Panc1 (cell line): ENCODE measurements at places on chromosomes 5 and 9. TPM values are rescaled to one million over a fixed set of nuclear protein-coding genes. Genes with fewer than 3 reads are reported as not detected.

- H3K4me3 ChIP-seq, result peak overlapping the region; percentile 34
- H3K27me3 ChIP-seq, result peaks cover 45% of the 10 kb centered on the region
- 0 out of 2 replicates have a peak, but pooled peaks cover 2% of the 10 kb centered on the region for H3K4me1 ChIP-seq
Measured at GRCh38 chr5:167573370-167574127, 717.9 kb upstream of the WWC1 start.

SPATA31A3 gene
- total RNA-seq, result not detected

- H3K4me3 ChIP-seq, result no peak overlapping the region
- H3K4me1 ChIP-seq, result no peaks in the 10 kb centered on the region
- no peaks in the 10 kb centered on the region for H3K27me3 ChIP-seq
- no peak for DNase-seq
- no peak overlapping the region for H3K27ac ChIP-seq
Measured at GRCh38 chr9:35940458-35941407, 17.2 kb downstream of the OR2S2 start.

SLC22A4 gene
- 1.5 TPM for total RNA-seq

DBH gene
- not detected for total RNA-seq

PRRT1B gene
- total RNA-seq, result 1.1 TPM

GRCh38 chr9:122954253-122954691, 13.5 kb downstream of the RABGAP1 start:
- H3K27me3 ChIP-seq, result no peaks in the 10 kb centered on the region
- no peak overlapping the region for H3K4me3 ChIP-seq
- H3K36me3 ChIP-seq, result no peaks in the 10 kb centered on the region; the same call in 1 of the 2 replicates
- H3K4me1 ChIP-seq, result peaks cover 11% of the 10 kb centered on the region; the same call in 1 of the 2 replicates
- H3K27ac ChIP-seq, result peak overlapping the region; percentile 39; the same call in 1 of the 2 replicates

- no peaks in the 10 kb centered on the region for H3K36me3 ChIP-seq
- no peaks in the 10 kb centered on the region for H3K27me3 ChIP-seq
- H3K4me1 ChIP-seq, result no peaks in the 10 kb centered on the region
- no peak overlapping the region for H3K27ac ChIP-seq
Measured at GRCh38 chr5:169648725-169649310, 11.7 kb downstream of the DOCK2 start.

TOR4A gene
- 37.1 TPM for total RNA-seq

CA9 gene
- 0.31 TPM for total RNA-seq

GRCh38 chr9:114166614-114167572, 11.6 kb downstream of the COL27A1 start:
- no peak for DNase-seq
- no peak overlapping the region for H3K27ac ChIP-seq
- no peak overlapping the region for H3K4me3 ChIP-seq
- H3K27me3 ChIP-seq, result no peaks in the 10 kb centered on the region

PCDHB11 gene
- 1.6 TPM for total RNA-seq

DNA sequence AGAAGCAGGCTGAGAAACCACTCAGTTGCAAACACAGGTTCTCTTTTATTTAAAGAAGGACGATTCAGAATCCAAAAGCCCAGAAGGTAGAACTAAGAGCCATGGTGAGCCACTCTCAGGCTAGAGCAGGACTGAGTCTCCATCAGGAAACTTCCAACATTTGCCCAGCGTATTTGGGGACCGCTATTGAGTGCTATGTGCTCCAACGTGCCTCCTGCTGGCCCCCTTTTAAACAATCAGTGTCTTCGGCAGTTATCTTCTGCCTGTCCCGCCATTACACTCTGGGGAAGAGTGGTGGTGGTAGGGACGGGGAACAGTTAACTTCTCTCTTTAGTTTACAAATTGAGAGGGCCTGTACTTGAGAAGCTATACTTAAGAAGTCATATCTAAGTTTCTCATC, 78.1 kb downstream of the DENND1A start:
- H3K27me3 ChIP-seq, result no peaks in the 10 kb centered on the region
- no peak overlapping the region for H3K4me3 ChIP-seq

KYAT1 gene
- total RNA-seq, result 6.1 TPM

DNA sequence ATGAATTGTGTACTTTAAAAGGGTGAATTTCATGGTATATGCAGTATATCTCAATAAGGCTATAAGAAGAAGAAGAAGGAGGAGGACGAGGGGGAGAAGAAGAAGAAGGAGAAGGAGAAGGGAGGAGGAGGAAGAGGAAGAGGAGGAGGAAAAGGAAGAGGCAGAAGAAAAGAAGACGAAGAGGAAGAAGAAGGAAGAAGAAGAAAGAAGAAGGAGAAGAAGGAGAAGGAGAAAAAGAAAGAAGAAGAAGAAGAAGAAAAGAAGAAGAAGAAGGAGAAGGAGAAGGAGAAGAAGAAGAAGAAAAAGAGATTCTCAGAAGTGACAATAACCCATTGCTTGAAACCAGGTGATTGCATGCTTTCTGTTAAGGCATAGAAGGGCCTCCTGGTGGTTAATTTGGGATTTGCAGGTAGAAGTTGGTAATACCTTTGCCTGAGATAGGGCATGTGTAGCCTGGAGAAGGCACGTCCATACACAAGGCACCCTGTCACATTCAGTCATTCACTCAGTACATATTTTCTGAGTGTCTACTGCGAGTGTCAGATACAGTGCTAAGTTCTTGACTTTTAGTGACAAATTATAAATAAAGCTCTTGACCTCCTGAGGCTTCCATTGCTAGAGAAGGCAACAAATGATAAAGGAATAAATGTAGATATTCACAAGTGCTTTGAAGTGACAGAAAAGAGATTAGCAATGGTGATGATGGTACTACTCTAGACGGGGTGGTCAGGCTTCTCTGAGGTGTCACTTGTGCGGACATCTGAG, 231.3 kb downstream of the NPR3 start:
- no peak overlapping the region for H3K27ac ChIP-seq
- H3K36me3 ChIP-seq, result no peaks in the 10 kb centered on the region
- H3K27me3 ChIP-seq, result no peaks in the 10 kb centered on the region
- peak; percentile 22 for DNase-seq
- H3K4me3 ChIP-seq, result no peak overlapping the region

- no peak overlapping the region for H3K27ac ChIP-seq
- no peak for DNase-seq
- H3K4me1 ChIP-seq, result no peaks in the 10 kb centered on the region; the same call in 1 of the 2 replicates
- H3K27me3 ChIP-seq, result no peaks in the 10 kb centered on the region
- H3K36me3 ChIP-seq, result no peaks in the 10 kb centered on the region
Measured at GRCh38 chr5:142697356-142698255, 11.7 kb upstream of the FGF1 start.

SPINK13 gene
- not detected for total RNA-seq

DNA sequence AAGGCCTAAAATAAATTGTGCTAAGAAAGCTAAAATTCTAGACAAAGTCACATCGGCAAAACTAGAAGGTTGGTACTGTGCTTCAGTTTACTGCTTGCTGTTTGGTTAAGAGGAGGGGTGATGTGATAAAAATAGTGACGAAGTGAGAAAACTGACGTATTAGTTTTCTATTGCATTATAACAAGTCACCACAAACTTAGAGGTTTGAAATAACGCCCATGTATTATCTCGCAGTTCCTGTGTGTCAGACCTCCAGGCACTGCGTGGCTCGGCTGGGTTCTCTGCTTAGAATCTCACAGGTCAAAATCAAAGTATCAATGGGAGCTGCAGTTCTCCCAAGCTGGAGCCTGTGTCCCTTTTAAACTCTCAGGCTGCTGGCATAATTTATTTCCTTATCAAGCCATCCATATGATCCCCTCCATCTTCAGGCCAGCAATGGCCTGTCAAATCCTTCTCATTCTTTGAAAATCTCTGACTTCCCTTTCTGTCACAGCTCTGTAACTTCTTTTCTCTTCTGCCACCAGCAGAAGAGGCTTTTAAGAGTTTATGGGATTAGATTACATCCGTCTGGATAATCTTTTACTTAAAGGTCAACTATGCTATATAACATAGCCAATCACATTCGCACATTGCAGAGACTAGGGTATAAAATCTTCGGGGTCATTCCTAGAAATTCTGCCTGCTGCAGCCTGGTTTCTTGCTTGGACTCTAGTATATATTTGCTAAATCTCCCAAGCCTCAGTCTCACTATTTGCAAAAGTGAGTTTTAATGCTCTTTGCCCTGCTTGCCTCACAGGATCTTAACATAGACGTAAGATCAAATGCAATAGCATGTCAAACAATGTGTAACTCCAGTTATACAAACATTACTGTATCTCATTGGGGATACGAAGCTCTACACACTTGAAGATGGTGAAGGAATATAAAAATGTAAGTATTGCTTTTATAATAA, 104.0 kb upstream of the CDKN2B start:
- no peaks in the 10 kb centered on the region for H3K27me3 ChIP-seq
- H3K27ac ChIP-seq, result no peak overlapping the region
- no peaks in the 10 kb centered on the region for H3K36me3 ChIP-seq
- no peak overlapping the region for H3K4me3 ChIP-seq
- H3K4me1 ChIP-seq, result no peaks in the 10 kb centered on the region
